Activated T-helper 9 cell treated with anti-CD3 and anti-CD28 coated beads, Interleukin-2, amount 50 U/mL, for 16 hours (primary cell): ENCODE measurements at places on chromosomes 16 and 17.

DNA sequence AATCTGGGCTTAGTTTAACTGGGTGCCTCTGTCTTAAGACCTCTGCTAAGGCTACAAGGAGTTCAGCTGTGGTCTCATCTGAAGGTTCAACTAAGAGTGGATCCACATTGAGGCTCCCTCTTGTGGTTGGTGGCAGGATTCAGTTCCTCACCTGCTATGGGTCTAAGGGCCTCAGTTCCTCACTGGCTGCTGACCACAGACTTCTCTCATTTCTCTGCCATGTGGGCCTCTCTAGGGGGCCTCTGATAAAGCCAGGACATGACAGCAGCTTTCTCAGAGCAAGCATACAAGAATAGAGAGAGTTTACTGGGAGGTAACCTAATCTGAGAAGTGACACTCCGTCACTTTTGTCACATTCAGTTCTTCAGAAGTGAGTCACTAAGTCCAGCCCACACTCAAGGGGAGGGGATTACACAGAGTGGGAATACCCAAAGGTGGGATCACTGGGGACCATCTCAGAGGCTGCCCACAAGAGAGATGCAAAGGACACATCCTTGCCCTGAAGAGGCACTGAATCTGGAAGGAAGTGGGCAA is 19.2 kb upstream of the ABAT start:
- no peak for DNase-seq

- DNase-seq, result no peak
Measured at GRCh38 chr16:7849841-7850240, 517.2 kb downstream of the RBFOX1 start.

GRCh38 chr16:68244481-68244902 is 681 bp upstream of the PLA2G15 start:
- no peak for DNase-seq

- no peak for DNase-seq
Measured at GRCh38 chr17:20109076-20109475, 99.9 kb downstream of the SPECC1 start.

GRCh38 chr17:41691031-41691777 is 2.5 kb downstream of the EIF1 start:
- DNase-seq, result no peak

DNA sequence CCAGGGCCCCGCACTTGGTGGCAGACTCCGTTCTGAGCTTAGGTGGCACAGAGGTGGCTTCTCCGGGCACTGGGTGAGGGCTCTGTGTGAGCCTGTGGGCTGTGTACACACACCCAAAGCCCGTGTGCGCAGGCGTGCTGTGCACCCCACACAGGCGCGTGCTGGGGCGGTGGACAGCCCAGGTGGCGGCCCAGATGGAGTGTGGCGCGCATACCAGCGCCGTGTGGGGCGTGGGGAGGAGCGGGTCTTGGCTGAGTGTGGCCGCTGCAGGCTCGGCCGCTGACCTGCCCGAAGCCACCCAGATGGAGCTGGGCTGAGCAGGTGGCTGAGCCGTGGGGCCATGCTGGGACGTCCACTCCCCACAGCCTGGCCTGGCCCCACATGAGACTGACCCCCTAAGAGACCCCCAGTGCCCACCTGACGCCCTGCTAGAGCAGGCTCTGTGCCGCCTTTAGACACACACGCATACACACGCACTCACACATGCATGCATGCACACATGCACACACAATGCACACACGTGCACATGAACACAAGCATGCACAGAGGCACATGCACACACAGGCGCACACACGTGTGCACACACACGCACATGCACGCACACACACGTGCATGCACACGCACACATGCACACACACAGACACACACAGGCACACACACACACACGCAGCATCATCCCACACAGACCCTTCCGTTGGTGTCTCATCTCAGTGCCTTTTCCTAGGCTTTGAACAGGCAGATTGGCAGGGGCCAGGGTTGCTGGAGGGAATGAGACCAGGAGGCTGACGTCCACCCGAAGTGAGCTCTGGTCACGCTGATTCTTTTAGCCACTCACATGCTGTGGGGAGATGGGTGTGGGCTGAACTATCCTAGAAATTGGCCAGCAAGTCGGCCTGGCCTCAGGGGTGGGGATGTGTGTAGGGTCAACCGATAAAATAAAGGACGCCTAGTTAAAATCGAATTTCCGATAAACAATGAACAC is 2.1 kb downstream of the PRR35 start:
- no peak for DNase-seq
